Astrocyte of the spinal cord (primary cell): ENCODE measurements at places on chromosomes 7 and 10.

DNA sequence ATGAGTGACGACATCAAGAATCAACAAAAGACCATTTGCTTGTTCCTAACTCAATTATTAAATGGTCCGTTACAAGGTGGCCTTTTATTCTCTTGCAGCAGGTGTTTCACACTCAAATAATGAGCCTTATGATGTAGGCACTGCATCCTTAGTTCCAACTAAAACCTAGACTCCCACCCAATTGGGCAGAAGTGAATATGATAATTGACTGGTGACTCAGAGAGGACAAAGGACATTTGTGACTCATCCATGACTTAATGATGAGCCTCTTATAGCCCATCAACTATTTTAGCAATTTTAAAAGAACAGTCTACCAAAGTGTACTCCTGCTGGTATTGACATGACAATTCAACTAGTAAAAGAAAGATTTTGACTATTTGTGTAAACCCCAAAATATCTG lies 1027.8 kb upstream of the PHF14 start:
- peak; percentile 6 for DNase-seq

DNA sequence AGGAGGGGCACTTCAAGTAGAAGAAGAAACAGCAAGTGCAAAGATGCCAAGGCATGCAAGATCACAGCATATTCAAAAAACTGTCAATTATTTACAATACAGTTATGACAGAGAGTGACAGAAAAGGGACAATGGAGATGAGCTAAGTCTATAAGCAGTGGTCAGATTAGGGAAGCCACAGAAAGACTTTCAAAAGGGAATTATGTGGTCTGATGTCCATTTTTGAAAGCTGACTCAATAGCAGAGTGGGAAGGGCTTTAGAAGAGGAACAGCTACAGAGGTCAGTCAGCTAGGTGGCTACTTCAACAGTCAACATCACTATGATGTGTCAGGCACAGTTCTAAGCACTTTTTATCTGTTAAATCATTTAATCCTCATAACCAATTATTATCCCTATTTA lies 45.2 kb upstream of the SPOCK2 start:
- peak; percentile 75 for DNase-seq

GRCh38 chr7:147639037-147639436 lies 951.5 kb upstream of the C7orf33 start:
- DNase-seq = no peak

GRCh38 chr10:102752266-102752930 lies 8.7 kb downstream of the WBP1L start:
- DNase-seq = peak; percentile 87

DNA sequence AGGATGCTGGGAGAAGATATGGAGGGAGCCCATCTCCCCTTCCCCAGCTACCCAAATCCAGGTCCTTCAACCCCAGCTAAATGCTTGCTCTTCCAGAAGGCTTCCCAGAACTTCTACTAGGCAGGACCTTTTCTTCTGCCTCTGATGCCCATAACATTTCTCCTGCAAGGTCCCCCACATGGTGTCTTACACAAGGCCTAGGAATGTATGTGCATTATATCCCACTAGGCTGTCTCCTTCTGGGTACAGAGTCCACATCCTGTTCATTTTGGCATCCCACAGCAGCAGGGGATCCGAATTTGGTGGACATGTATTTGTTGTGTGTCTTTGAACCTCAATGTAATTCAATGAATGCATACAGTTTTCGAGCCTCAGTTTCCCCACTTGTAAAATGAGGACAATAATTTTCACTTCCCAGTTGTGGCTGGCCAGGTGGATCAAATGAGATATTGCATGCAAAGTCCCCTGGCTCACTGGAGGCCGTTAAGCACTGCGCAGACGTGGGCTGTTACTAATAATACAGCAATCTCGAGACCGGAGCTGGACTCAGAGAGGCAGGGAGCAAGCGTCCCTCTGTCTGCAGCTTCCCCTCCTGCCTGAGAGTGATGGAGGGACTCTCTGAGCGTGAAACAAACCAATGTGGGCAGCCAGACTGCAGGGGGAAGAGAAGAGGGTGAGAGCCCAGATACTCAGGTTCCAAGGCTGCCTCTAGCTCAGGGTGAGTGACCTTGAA lies 18.6 kb upstream of the YWHAG start:
- DNase-seq = no peak

DNA sequence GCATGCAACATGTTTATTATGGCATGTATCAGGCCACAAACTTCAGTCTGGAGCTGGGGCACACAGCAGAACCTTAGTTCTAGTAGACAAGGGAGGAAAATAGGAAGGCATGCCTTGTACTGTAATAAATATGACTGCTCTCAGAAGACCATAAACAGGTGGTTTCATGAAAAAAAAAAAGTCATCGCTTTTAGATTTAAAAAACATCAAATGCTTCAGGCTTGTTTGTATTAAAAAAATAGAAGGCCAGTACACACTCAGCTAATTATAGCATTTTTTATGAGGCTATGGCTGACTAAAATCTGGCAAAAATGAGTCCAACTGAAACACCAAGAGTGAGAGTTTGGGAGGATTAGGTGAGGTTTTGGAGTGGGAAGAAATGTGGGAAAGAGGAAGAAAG lies 204.1 kb downstream of the JAZF1 start:
- DNase-seq = no peak

- peak; percentile 94 for DNase-seq
Measured at GRCh38 chr10:63236113-63236935, 103.2 kb downstream of the NRBF2 start.

DNA sequence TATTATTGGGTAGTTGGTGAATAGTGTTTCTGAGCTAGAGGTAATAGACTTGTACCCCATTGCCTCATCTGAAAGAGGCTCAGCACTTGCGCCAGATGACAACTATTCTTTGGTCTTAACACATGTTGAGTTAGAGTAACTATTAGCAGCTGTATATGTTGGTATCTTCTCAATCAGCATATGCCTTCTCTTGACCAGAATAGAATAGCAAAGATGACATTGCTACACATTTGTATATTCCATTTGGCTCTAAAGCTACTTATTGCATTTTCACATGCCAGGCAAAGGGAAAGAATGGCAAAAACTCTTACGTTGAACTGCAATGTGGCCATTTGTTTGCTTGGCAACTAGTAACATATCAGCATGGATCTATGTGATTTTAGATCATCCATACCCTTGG lies 173.8 kb upstream of the AGR3 start:
- DNase-seq = no peak

- DNase-seq = no peak
Measured at GRCh38 chr10:8829592-8829991, 775.1 kb downstream of the GATA3 start.

DNA sequence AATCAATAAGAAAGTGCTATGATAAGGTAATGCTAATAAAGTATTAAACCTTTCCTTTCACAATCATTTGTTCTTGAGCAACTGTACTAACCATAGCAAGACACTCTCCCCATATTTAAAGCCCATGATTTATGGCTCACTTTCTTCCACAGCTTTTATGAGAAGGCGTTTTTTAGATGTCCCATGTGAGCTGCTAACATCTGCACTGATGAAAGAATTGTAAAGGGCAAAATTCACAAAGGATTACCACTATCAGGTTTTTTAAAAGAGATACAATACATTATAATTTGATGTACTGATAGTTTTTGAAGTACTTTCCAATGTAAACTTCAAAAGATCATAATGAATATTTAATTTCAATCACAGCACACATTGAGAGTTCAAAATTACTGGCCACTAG lies 75.7 kb downstream of the RNLS start:
- DNase-seq = no peak

- DNase-seq = no peak
Measured at GRCh38 chr7:28423918-28424514, 11.7 kb downstream of the CREB5 start.

DNA sequence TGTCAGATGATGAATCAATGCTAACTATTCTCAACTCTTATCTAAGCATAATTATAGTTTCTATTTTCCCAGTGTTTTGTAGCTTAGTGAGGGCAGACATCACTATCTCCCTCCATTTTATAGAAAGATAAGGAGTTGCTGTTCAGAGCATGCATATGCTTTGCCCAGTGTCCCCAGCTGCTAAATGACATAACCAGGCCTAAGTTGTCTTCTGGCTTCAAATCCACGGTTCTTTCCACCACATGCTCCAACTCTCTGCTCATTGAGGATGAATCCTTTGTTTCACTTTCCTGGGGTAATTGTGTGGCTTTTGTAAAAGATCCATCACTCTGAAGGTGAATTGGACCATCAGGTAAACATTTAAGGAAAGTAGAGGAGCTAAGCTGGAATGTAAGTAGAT lies 134.0 kb downstream of the SNX10 start:
- no peak for DNase-seq

DNA sequence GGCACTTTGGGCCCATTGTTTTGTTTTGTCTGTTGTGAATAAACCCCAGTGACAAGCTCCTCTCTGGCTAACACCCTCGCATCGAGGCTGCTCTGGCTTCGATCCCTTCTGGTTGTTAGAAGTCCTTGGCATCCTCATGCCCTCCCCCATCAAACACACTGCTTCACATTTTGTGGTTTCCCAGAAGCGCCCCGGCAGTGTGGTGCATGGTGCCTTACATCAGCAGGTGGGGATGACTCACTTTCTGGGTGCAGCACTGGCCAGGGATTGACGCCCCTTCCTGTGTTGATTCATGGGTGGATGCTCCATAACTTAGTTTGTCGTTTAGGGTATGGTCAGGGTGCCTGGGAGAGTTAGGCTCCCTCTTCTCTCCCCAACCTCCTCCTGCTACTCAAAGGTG lies 51.4 kb downstream of the PLPP4 start:
- peak; percentile 96 for DNase-seq

GRCh38 chr7:111401516-111401915 lies 160.8 kb downstream of the IMMP2L start:
- peak; percentile 56 for DNase-seq

DNA sequence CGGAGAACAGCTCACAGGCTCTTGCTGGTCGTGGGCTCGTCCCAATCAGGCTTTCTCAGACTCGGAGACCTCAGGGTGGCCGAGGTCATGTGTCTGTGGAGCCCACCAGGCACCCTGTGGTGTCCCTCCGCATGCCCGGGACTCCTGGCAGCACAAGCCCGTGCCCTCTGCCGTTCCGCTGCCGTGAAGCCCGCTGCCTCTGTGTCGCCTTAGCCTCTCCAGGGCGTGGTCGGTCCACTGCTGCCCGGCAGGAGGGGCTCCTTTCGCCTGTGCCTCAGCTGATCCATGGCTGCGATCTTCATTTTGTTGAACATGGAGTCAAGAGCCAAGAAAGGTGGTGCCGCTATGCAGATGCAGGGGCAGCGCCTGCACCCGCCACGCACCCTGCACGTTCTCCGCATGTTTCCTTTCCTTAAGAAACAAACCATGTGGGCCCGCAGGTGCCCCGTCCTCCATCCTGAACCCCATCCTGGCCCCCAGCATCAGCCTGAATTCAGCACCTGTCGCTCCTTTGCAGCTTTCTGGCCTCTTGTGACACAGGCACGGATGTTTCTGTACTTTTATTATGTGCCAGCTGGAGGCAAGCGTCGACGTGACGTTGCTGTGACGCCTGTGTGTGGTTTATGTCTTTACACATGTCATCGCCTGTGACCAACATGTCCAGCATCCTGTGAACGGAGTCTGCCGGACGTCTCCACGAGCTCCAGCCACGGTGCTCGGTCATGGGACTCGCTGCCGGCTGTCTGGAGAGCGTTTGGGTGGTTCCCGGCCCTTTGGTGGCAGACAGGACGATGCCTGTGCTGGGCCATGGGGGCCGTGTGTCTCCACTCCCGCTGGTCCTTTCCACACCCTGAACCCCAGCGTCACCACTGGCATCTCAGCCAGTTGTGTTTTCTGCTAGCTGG lies 69.9 kb downstream of the NKX6-2 start:
- DNase-seq = no peak

DNA sequence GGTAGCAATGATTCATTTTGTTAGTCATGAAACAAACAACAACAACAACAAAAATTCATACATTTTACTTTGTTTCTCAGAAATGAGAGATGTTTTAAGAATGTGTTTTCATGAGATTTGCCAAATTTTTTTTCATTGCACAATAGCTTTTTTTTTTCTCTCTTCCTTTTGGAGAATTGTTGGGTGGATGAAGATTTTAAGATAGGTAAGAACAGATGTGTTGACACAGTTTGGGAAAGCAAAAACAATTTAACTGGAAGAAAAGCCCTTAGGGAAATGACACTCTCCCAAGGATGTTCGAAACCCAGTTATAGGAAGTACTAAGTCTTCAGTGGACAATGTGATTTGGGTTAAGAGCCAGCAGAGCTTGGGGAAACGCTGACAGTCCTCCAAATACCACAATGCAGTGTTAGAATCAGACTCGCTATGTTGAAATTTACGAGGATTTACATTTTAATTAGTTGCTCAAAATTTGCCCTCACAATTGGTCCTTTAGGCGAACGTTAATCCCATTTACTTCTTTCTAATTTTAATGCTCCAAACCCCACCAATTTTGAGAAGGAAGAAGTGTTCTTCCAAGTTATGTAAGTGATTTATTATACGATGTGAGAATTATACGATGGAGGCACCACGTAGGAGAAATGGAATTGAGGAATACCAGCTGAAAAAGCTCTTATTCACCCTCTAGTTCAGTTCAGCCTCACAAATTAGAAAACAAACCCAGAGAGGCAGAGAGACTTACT lies 61.2 kb downstream of the HHEX start:
- no peak for DNase-seq

GRCh38 chr10:113142601-113143362 lies 192.7 kb downstream of the TCF7L2 start:
- no peak for DNase-seq

- no peak for DNase-seq
Measured at GRCh38 chr7:101701153-101701794, 72.2 kb upstream of the MYL10 start.

GRCh38 chr7:116741625-116742316 lies 69.8 kb downstream of the MET start:
- peak; percentile 32 for DNase-seq

DNA sequence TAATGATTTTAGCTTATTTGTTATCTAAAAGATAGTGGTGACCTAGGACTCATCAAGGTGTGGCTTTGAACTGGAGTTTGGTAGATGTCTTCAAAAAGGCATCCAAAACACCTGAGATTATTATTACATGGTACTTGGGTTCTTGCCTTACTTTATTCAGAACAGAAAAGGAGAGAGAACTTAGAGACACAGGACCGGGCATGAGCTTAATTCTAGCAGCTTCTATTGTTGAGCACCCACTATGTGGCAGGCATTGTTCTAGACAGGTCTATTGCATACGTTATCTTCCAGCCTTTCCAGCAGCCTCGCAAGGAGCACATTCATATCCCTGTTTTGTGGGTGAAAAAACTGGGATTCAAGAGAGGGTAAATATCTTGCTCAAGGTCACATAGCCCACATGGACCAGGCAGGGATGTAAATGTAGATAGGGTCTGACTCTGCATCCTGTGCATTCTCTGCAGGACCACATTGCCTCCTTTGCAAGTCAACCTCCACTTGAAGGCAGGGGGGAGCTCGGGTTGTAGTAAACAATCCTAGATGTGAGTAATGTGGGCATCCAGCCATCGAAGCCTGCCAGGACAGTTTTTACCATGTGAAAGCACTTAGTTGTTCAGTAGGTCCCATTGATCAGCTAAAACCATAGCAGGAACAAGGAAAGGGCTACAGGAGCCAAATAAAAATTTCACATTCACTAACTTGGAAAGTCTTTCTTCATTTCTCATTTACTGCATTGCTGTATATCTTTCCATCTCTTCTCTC lies 551.4 kb downstream of the LRMDA start:
- DNase-seq = peak; percentile 45
